ENCODE measurements at places on chromosomes 7 and 10. TPM values are rescaled to one million over a fixed set of nuclear protein-coding genes. Genes with fewer than 3 reads are reported as not detected.

GRCh38 chr7:77823787-77824186 is 25.2 kb downstream of the PHTF2 start:
- peak overlapping the region; percentile 22 for H3K27ac ChIP-seq
- DNase-seq, result no peak
- peaks cover 9% of the 10 kb centered on the region for H3K4me1 ChIP-seq

GRCh38 chr10:17062955-17063484 is 66.6 kb downstream of the CUBN start:
- no peaks in the 10 kb centered on the region for H3K27me3 ChIP-seq
- DNase-seq, result no peak
- peak overlapping the region; percentile 23 for H3K4me3 ChIP-seq
- H3K36me3 ChIP-seq, result no peaks in the 10 kb centered on the region
- peaks cover 63% of the 10 kb centered on the region for H3K4me1 ChIP-seq

DNA sequence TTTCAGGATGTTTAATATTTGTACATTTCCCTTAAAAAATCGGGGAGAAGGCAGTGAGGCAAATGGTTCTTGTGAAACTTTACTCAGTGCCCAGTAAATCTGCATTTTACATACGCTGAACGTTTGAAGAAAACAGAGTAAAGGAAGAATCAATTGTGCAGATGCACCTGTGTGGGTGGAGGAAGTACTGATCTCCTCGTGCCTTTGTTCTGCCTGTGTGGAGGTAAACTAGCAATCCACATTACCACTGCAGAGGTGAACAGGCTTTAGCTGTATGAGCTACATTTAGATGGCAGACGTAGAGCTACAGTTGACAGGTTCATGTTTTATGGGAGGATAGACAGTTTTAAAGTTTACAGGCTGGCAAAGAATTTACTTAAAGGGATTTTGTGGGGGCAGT is 62.7 kb upstream of the VIPR2 start:
- no peaks in the 10 kb centered on the region for H3K4me1 ChIP-seq
- no peak overlapping the region for H3K4me3 ChIP-seq

DNA sequence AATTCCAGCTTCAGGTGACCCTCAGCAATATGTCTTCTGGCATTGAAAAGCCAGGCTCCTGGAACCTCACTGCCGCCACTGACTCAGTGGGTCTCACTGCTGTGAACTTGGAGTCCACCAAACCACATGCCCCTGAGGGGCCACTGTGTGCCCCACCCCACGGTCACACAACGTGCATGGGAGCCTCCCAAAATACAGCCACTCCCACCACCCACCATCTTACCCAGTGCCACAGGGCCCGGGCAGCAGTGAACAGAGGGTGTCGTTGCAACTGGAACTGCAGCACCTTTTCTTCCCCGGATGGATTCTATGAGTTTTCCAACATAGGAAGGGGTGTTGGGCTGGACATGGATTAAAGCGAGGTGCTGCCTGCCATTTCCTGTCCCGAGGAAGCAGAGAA is 60.1 kb downstream of the ASB13 start:
- no peaks in the 10 kb centered on the region for H3K36me3 ChIP-seq
- DNase-seq, result no peak
- no peaks in the 10 kb centered on the region for H3K27me3 ChIP-seq
- peak overlapping the region; percentile 34 for H3K27ac ChIP-seq
- no peak overlapping the region for H3K4me3 ChIP-seq

DNA sequence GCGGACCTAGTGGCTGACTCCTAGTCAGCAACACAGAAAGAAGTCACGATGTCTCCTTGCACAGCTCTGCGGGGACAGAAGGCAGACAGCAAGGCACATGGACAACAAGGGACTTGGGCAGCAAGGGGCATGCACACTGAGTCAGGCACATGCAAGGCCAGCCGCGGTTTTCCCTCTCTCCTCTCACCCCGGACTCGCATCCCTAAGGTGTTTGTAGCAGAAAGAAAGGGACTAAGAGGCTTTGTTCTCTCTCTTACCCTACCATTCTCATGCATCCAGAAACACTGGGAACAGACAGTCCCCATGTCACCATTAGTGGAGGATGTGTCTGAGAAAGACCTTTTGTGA is 193.3 kb upstream of the PHF14 start:
- no peak overlapping the region for H3K27ac ChIP-seq
- no peak overlapping the region for H3K4me3 ChIP-seq
- H3K4me1 ChIP-seq, result no peaks in the 10 kb centered on the region
- DNase-seq, result no peak

GRCh38 chr7:12119620-12120303 is 91.3 kb upstream of the TMEM106B start:
- no peak for DNase-seq
- H3K27ac ChIP-seq, result no peak overlapping the region
- no peak overlapping the region for H3K4me3 ChIP-seq

DNA sequence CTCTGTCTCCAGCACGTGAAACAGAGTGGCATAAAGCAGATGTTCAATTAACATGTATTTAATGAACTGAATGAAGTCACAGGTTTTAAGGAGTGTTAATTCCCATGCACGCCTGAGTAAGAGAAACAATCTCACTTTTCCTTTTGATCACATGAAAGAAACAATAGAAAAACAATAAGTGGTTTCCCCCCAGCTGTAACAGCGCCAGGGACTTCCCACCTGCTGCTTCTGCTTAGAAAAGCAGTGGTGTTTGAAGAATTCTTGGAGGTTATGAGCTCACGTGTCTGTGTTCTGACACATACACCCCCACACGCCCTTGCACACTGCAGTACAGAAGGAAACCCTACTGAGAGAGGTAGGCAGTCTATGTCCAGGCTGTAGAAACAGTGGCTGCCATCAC is 51.3 kb upstream of the FRMD4A start:
- peaks cover 6% of the 10 kb centered on the region for H3K4me1 ChIP-seq
- H3K27ac ChIP-seq, result no peak overlapping the region
- H3K36me3 ChIP-seq, result no peaks in the 10 kb centered on the region
- no peak for DNase-seq
- no peak overlapping the region for H3K4me3 ChIP-seq

DNA sequence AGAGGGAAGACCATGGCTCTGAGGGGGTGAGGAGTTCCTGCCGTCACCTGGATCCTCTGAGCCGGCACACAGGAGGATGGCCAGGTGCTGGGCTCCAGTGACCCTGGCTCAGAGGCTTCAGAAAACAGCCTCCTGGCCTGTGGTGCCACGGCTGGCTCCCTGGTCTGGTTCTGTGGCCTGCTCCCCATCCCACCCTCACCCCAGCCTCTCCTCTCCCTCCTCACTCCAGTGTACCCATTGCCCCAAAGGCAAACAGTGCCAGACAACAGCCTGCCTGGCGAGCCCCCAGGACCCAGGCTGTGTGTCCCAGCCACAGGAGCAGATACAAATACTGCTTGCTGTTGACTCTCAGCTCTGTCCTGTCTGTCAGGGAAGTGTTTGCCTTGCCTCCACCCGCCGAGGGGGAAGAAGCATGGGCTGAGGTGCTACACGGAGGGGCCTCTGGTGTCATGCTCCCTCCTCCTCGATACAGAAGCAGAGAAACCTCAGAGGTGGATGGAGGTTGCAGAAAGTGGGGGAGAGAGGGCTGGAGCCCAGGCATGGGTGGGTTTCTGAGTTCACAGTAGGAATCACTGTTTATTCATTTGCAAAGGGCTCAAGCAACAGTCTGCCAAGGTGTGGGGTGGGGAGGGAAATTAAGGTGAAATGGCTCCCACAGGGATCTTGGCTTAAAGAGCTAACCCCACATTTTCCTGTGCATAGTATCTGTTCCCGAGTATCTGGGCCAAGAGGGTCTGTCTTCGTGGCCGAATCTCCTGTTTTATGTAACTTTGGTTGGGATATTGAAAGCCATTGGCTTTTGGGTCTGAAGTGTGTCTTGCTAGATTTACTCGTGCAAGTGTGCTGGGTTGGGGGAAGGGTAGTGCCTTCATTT is 5.5 kb downstream of the ADRA2A start:
- H3K4me1 ChIP-seq, result peaks cover 13% of the 10 kb centered on the region
- peaks cover 81% of the 10 kb centered on the region for H3K27me3 ChIP-seq
- no peaks in the 10 kb centered on the region for H3K36me3 ChIP-seq
- no peak overlapping the region for H3K4me3 ChIP-seq
- DNase-seq, result no peak

DNA sequence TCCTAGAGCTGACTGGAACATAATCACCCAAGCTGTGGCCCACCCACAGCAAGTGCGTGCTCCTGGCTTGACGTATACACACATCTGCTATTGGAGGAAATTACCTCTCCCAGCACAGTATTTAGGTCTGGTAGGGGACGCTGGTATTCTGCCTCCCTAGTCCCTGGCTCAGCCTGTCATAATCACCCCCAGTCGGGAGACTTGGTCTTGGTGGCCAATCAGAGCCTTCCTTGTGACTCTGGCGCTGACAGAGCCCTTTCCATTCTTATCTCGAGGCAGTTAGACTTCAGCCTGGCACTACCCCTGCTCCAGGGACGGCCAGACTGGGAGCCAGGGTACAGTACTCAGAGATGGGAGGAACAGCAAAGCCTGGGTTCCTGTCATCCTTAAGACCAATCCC is 14.3 kb upstream of the PRKAG2 start:
- peaks cover 21% of the 10 kb centered on the region for H3K4me1 ChIP-seq
- no peaks in the 10 kb centered on the region for H3K36me3 ChIP-seq
- H3K27ac ChIP-seq, result no peak overlapping the region
- H3K4me3 ChIP-seq, result no peak overlapping the region

DNA sequence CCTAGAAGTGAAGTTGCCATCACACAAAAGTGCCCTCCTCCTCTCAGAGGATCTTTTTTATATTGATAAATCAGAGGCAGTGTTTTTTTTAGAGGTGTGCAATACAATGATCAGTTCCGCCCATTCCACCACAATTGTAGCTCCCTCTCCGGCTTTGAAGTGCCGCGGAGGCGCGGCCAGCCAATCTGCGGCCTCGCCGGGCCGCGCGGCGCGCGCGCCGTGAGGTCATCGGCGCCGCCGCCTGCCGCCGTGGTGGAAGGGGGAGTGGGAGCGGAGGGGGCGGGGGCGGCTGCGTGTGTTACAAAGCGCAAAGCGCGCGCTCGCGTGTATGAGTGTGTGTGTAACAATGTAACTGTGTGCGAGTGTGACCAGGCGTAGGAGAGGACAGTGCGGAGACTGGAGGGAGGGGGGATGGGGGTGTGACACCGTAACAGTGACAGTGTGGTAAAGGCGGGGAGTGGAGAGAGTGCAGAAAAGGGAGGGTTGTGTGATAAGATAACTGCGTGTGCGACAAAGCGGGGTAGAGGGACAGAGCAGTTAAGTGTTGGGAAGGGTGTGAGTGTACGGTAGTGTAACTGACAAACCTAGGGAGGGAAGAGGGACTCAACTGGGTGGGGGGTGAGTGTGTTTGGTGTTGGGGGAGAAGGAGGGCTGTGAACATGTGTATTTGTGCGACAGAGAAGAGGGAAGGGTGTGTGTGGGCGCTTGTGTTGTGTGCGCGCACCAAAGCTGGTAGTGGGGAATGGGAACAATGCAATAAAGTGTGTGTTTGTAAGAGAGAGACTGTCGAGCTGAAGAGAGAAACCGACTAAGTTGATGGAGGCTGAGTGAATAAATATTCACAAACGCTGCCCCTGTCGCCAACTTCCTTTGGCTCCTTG is at the start of gene SP8:
Gene SP8, minus strand, starts transcription at position 108 of the 881 bp plus-strand sequence. Its CDS starts 88 bp downstream, at position 20.
- H3K27me3 ChIP-seq, result peaks cover 94% of the 10 kb centered on the region
- DNase-seq, result peak; percentile 64
- H3K4me1 ChIP-seq, result peaks cover 24% of the 10 kb centered on the region
- H3K36me3 ChIP-seq, result no peaks in the 10 kb centered on the region

GRCh38 chr10:35641676-35642034 is 441 bp downstream of the FZD8 start:
- peak; percentile 25 for DNase-seq
- H3K27me3 ChIP-seq, result peaks cover 55% of the 10 kb centered on the region
- H3K4me3 ChIP-seq, result peak overlapping the region; percentile 86
- H3K4me1 ChIP-seq, result peaks cover 44% of the 10 kb centered on the region
- no peaks in the 10 kb centered on the region for H3K36me3 ChIP-seq

DNA sequence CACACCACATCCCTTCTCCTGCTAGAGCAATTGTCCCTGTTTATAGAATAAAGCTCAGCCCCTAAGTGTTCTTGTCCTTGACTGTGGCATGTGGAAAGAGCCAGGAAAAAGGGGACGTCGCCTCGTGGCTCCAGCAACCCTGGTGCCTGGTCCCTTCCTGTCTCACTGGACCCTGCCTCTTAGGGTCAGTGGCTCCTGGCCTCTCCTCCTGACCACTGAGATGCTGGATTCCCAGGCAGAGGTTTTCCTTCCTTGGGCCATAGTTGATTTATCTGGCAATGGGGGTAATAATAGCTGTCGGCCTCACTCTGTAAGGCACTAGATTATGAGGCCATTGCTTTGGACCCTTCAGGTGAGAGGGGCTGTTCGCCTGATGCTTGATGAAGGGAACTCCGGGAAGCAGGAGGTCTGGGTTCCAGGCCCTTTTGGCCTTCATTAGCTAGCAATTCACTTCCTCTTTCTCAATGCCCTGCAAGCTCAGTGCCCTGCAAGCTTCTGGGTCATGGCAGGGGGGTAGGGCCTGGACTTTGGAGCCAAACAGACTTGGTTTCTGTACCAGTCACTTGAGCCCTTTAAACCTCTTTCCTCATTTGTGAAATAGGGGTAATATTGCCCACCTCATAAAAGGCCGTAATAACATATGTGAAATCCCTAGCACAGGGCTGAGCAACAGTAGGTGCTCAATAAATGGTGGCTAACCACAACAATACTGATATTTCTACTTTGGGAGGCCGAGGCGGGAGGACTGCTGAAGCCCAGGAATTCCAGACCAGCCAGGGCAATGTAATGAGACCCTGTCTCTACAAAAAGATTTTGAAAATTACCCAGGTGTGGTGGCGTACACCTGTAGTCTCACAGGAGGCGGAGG is 1.1 kb downstream of the ASL start:
- H3K4me1 ChIP-seq, result peaks cover 5% of the 10 kb centered on the region
- H3K27ac ChIP-seq, result peak overlapping the region; percentile 69
- no peak for DNase-seq
- H3K27me3 ChIP-seq, result peaks cover 1% of the 10 kb centered on the region
- peak overlapping the region; percentile 73 for H3K4me3 ChIP-seq
- H3K36me3 ChIP-seq, result no peaks in the 10 kb centered on the region

- H3K27ac ChIP-seq, result no peak overlapping the region
- H3K4me3 ChIP-seq, result no peak overlapping the region
- H3K27me3 ChIP-seq, result no peaks in the 10 kb centered on the region
- no peaks in the 10 kb centered on the region for H3K4me1 ChIP-seq
- no peak for DNase-seq
Observed at GRCh38 chr7:128997181-128997580, 57.7 kb downstream of the TNPO3 start.

GRCh38 chr10:13787015-13787421 is 200.3 kb downstream of the PRPF18 start:
- no peaks in the 10 kb centered on the region for H3K27me3 ChIP-seq
- peak overlapping the region; percentile 18 for H3K27ac ChIP-seq
- no peak overlapping the region for H3K4me3 ChIP-seq

GRCh38 chr7:33876596-33877274 is 28.6 kb upstream of the BMPER start:
- peaks cover 2% of the 10 kb centered on the region for H3K27me3 ChIP-seq
- H3K4me1 ChIP-seq, result peaks cover 11% of the 10 kb centered on the region
- no peak for DNase-seq

GRCh38 chr10:129027906-129028305 is 439.1 kb upstream of the MGMT start:
- no peaks in the 10 kb centered on the region for H3K36me3 ChIP-seq
- peaks cover 47% of the 10 kb centered on the region for H3K27me3 ChIP-seq
- no peak for DNase-seq
- peaks cover 20% of the 10 kb centered on the region for H3K4me1 ChIP-seq

- no peak for DNase-seq
- H3K27me3 ChIP-seq, result no peaks in the 10 kb centered on the region
- H3K4me3 ChIP-seq, result no peak overlapping the region
- H3K4me1 ChIP-seq, result peaks cover 3% of the 10 kb centered on the region
- H3K27ac ChIP-seq, result no peak overlapping the region
Observed at GRCh38 chr7:17477182-17477581, 178.7 kb downstream of the AHR start.

Gene ZCCHC24
- total RNA-seq, result 34.0 TPM

Gene CYP2W1
- total RNA-seq, result 5.6 TPM

Gene FBXL13
- total RNA-seq, result 3.6 TPM

Gene ZP3
- total RNA-seq, result not detected

Gene CYP3A4
- not detected for total RNA-seq

Gene MYL7
- 12.5 TPM for total RNA-seq

Gene GBX1
- total RNA-seq, result 0.20 TPM

Gene IFIT1B
- not detected for total RNA-seq

Gene CD36
- 0.44 TPM for total RNA-seq

Data from mesothelial cell of epicardium (in vitro differentiated cells).